OCI-LY7 (cell line): ENCODE measurements at places on chromosomes 16 and 17. TPM values are rescaled to one million over a fixed set of nuclear protein-coding genes. Genes with fewer than 3 reads are reported as not detected.

Gene CSH1
- total RNA-seq: not detected in 2 replicates

Gene TENT4B
- total RNA-seq: 8.8 and 9.5 TPM in 2 replicates

Gene FAM83G
- 9.1 and 10.4 TPM in 2 replicates for total RNA-seq

Gene TBC1D3B
- total RNA-seq: 12.8 and 13.8 TPM in 2 replicates

Gene TNP2
- total RNA-seq: not detected in 2 replicates

Gene DYNLRB2
- not detected in 2 replicates for total RNA-seq

Gene DLX3
- total RNA-seq: not detected in 2 replicates

Gene CLTC
- total RNA-seq: 214 and 227 TPM in 2 replicates

Gene GAST
- not detected in 2 replicates for total RNA-seq

Gene SLFN14
- total RNA-seq: not detected in 2 replicates

Gene GRIN2C
- 0.55 and 0.61 TPM in 2 replicates for total RNA-seq

Gene KRT32
- total RNA-seq: not detected in 2 replicates

Gene GP1BA
- total RNA-seq: not detected in 2 replicates

Gene SLC5A10
- not detected in 2 replicates for total RNA-seq

Gene CCL3
- not detected in 2 replicates for total RNA-seq

Gene KRTAP4-9
- not detected in 2 replicates for total RNA-seq

- peak; percentile 45 for DNase-seq
These were observed 26.3 kb downstream of the FOXL1 start for GRCh38 chr16:86604436-86605193.

GRCh38 chr16:31033709-31034492 lies 543 bp downstream of the STX4 start:
- DNase-seq: peak; percentile 86

GRCh38 chr17:13989138-13989537 lies 80.2 kb upstream of the COX10 start:
- DNase-seq: no peak

- peak; percentile 69 for DNase-seq
These were observed 88.2 kb upstream of the FA2H start for GRCh38 chr16:74862743-74863244.

- no peak for DNase-seq
These were observed 20.4 kb downstream of the ACTG1 start for GRCh38 chr17:81492202-81492601.

DNA sequence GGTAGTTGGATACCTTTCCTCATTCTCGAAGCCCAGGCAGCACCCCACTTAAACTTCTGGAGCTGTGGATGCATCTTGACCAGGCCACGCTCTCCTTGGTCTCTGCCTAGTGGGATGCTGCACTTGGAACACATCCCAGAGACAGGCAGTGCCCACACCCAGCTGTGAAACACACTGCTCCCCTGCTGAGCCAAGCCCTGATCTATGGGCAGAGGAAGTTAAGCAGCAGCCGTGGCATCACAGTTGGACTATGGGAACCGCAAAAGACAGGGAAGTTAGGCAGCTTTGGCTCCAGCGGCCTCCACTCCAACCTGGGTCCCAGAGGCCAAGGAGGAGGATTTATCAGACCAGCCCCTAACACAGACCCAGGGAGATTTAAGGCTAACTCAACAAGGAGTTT lies 284.8 kb upstream of the CCL2 start:
- DNase-seq: no peak

GRCh38 chr16:58409316-58409973 lies 17.2 kb downstream of the GINS3 start:
- no peak for DNase-seq

- no peak for DNase-seq
These were observed 2.7 kb upstream of the ABCA3 start for GRCh38 chr16:2343211-2343610.

- no peak for DNase-seq
These were observed 42.7 kb upstream of the CORO6 start for GRCh38 chr17:29665481-29665810.

GRCh38 chr16:50071075-50071671 lies 5.4 kb downstream of the HEATR3 start:
- no peak for DNase-seq

GRCh38 chr17:66671156-66671555 lies 163.8 kb upstream of the CACNG5 start:
- DNase-seq: no peak

DNA sequence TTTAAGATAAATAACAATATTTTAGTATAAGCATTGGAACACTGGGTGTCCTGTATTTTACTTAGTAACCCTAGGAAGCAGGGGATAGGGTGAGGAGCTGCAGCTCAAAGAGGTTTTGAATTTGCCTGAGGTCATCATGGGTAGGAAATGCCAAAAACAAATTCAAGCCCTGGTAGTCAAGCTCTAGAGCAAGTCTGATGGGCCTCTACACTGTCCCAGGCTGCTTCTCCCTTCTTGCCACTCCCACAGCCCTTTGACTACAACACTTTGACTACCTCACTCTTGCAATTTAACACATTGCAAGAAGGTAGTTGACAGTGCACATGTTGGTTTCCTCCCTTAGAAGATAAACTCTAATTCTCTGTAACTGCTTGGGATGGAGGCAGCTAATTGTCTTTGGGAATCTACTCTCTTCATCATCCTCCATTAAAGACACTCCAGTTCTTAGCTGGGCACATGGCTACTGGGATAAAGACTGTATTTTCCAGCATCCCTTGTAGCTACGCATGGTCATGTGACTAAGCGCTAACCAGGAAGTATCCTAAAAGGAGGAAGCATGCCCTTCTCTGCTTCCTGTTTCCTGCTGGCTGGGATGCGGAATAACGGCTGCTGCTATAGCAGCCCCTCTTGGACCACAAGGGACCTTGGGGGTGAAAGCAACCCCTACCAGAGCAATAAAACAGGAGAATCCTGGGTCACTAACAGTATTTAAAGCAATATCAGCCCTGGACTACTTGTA lies 30.7 kb upstream of the SSTR2 start:
- peak; percentile 16 for DNase-seq

DNA sequence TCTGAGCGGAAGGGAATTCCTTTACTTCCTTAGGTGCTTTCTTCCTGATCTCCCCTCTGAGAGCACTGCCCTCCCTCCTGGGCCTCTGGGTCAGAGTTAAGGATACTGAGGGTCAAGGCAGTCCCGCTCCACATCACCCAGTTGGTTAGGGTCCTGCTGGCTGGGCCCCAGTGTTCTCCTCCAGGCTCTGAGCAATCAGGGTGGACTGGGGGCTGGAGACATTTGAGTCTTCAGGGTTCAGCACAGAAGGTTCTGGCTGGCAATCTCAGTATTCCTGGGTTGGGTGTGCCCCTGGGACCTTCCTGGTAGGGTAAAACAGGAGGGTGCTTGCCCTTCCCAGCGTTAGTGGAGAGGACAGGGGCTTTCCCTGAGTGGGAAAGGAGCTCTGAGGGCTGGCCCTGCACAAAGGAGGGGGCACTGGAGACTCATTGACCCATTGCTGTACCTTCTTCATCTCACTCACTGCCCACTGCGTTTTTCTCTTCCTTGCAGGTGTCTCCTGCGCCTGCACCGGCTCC lies 448 bp downstream of the MT1M start:
- DNase-seq: no peak

DNA sequence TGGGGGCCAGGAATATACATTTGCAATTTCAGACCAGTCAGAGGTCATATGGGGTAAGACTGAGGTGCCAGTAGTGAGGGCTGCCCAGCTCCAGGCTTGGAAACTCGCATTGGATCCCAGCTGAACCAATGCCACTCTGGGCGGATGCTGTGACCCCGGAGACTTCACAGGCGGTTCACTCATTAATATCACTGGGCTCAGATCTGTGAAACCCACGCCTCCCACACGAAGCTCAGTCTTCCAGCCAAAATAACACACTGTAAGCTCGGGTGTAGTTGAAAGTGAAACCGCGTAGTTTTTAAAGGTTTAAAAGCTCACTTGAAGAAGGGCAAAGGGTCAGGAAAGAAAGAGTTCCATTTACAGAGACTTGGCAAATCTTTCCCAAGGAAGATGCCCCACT lies 254.8 kb downstream of the FOXL1 start:
- DNase-seq: no peak

GRCh38 chr16:21179126-21179982 lies 20.9 kb downstream of the LDAF1 start:
- DNase-seq: no peak

- DNase-seq: no peak
These were observed 15.5 kb upstream of the SNTB2 start for GRCh38 chr16:69171325-69172084.

GRCh38 chr17:81426393-81427172 lies 31.3 kb downstream of the BAHCC1 start:
- DNase-seq: no peak

GRCh38 chr16:5349670-5350517 lies 252.3 kb upstream of the EEF2KMT start:
- no peak for DNase-seq

DNA sequence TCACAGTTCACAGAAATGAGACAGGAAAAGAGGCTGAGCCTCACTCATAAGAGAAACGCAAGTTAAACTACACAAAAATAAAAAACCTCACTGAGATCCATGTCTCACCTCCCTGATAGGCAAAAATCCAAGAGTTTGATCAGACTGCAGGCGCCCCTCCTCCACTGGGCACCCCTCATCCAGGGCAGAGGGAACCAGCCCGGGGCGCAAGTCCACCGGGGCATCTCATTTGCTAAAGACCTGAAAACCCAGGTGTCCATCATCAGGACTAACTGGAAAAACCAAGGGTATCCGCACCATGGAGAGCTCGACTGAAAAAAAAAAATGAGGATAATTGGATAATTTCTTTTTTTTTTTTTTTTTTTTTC lies 2.6 kb downstream of the HBZ start:
- no peak for DNase-seq

DNA sequence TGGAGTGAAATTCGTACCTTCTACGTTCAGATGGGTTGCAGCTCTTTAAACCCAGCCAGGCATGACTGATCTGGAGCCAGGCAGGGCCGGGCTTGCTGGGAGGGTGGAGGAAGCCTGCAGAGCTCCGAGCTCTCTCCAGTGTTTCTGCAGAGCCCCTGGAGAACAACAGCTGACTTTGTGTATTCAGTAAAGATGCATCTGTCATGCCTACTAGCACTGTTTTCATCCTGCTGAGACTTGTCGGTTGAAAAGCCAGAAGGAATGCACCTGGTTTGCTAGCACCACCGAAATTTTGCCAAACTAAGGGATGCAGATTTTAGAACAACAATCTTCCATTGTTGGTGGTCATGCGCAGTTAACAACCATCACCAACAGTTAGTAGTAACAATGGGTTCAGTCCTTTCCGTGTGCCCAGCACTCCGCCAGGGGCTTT lies 22.4 kb upstream of the SCNN1B start:
- no peak for DNase-seq

DNA sequence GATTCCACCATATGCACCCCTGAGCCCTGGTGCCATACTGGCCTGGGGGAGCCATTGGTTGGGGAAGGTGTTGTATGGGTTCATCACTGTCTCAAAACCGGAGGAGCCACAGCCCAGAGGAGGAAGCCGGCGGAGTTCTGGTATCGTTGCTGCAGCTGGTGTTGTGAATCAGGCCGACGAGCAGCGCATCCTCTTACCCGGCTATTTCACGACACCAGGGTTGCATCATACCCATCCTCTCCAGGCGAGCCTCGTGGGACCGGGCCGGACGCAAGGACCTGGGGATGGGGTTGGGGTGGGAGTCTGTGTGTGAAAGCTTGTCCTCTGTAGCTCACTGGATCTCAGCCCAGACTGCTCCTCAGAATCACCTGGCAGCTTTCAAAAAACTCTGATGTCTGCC lies 6.6 kb upstream of the SLC12A3 start:
- DNase-seq: no peak

DNA sequence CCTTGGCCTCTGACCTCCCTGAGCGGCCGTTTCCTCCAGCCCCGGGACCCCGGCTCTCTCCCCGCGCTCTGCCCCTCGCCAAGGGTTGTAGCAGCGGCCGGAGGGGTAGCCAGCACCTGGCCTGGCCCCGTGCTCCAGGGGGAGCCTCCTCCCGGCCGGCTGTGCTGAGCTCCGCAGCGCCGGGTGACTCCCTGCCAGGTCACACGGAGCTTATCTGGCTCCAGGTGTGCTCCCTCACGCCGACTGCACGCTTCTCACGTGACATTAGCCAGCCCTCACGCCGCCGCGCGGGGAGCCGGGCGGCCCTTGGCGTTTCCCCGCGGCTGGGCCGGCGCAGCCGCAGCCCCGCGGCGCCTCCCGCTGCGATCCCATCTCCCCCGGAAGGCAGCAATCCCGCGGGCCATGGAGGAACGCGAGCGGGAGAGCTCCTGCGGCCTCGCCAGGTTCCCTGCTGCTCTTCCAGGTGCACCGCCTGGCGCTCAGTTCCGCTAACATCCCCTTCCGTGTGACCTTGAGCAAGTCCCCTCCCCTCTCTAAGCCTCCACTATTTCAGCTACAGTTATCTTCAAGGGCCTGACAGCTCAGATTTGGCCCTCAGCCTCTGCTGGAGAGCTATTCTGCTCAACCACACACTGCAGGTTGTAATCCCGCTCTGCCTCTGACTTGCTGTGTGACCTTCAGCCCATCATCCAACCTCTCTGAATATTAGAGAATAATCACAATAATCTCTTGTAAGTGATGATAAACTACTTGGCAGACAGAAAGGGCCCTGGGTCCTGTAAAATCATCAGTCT lies 3.4 kb downstream of the MYO18A start:
- peak; percentile 78 for DNase-seq

GRCh38 chr17:8847891-8848290 lies 19.6 kb downstream of the PIK3R6 start:
- DNase-seq: no peak

- DNase-seq: no peak
These were observed 15.9 kb downstream of the ANKRD40 start for GRCh38 chr17:50691550-50692447.

DNA sequence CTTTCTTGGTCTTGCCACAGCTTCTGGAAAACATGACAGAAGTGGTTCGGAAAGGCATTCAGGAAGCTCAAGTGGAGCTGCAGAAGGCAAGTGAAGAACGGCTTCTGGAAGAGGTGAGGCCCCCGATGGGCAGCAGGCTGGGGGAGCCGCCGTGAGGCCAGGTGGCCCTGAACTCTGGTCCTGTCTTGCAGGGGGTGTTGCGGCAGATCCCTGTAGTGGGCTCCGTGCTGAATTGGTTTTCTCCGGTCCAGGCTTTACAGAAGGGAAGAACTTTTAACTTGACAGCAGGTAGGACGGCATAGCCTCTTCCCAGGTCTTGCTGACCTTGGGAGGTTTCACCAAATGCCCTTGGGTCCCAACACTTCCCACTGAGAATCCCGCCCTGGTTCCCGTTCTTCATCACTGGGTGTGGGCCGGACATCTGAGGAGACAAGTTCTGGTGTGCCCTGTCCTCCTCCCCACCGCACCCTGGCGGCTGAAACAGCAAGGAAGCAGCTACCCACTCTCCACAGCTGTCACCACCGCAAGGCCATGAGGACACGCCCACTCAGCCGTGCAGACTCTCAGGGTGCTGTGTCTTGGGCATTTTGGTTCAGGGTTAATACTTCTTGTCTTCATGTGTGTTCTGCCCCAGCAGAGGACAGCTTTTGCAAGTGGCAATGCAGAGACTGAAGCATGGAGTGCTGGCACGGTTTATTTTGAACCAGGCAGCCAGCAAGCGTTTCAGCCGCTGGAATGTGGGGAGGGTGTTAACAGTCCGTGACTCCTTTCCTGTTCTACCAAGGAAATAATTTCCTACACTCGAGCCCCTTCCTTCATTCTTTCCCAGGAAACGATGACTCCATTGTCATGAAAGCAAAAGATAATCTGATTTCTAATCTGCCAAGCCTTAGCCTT lies 21.4 kb downstream of the NTAN1 start:
- DNase-seq: no peak
